Inflammatory macrophage treated with lipopolysaccharide for 4 hours (primary cell): ENCODE measurements at places on chromosomes 2 and 18.
A peak's percentile ranks its signal among the peaks of the same experiment; 100 is the strongest.

DNA sequence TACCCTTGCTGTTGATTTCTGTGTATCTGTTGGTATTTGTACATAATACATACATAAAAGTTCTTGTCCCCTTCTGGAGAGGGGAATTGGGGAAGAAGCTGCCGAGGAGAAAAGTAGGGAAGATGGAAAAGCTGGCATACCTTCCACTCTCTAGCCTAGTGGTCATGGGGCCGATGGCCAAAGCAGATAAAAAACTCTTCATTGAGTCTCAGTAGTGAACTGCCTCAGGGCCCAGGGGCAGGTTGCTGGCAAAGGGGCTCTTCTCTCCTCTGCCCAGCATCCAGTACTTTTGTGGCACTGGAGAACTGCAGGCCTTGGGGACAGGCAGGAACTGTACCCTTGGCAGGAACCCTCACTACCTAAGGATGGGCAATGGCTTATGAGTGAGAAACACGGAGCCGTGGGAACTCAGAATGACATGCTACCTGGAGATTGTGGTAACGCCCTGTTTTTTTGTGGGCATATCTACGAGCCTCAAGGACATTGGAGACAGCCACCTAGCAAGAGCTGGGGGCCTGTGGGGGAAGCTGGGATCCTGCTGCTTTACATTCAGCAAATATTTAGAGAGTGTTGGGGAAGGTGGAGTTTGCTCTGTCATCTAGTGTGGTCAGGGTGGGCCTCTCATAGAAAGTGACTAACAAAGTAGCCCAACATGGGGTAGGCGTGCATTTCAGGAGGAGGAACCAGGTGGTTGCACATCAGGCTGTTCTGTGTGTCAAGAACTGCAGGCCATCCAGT, 22.6 kb upstream of the ITGB6 start:
- no peak for DNase-seq

GRCh38 chr18:48162956-48163737, 232.7 kb upstream of the SMAD2 start:
- DNase-seq = no peak

GRCh38 chr2:215951558-215951957, 61.8 kb downstream of the MREG start:
- DNase-seq = no peak

- peak; percentile 52 for DNase-seq
Observed at GRCh38 chr18:56162311-56163265, 475.8 kb downstream of the TXNL1 start.

DNA sequence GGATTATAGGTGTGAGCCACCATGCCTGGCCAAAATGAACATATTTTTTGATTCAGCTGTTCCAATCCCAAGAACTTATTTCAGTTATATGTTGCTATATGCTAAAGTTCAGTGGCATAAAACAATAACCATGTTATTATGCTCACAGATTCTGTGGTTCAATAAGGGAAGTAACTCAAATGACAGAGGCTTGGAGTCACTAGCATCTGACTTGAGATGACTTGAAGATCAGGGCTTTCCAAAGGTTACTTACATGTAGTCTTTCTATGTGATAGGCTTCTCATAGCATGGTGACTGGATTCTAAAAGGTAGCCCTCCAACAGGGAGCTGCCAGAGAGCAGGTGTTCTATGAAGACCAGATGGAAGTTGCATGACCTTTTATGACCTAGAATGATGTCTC, 17.2 kb downstream of the CLK1 start:
- peak; percentile 75 for DNase-seq

DNA sequence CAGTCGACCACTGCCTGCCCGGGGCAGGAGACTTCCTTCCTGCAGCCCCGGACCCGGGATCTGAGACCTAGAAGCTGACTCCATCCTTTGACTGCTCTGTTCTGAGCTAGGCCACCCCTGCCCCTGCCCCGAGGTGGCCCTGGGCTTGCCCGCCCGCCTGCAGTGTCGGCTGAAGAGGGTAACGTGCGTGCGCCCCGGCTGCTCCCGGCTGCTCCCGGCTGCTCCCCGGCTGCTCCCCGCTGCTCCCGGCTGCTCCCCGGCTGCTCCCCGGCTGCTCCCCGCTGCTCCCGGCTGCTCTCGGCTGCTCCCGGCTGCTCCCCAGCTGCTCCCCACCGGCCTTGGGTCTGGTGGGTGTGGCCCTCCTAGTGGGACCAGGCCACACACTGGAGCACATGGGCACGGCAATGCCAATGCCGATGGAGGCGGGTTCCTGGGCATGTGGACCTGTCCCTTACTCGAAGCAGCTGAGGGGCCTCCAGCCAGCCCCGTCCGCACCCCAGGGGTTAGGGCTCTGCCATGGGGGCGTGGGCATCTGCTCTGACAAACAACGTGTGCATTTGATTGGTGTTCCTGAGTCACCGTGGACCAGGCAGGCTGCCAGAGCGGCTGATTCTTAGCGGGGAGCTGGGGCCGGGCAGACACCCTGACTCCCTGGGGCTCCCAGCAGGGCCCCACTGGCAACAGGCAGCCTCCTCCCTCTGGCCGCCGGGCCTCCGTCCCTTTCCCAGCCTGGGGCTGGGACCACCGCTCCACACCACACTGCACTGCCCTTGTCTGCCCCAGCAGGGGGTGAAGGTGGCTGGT, 2.0 kb upstream of the GAL3ST2 start:
- no peak for DNase-seq

GRCh38 chr2:11651856-11652548, 18.0 kb downstream of the NTSR2 start:
- no peak for DNase-seq

DNA sequence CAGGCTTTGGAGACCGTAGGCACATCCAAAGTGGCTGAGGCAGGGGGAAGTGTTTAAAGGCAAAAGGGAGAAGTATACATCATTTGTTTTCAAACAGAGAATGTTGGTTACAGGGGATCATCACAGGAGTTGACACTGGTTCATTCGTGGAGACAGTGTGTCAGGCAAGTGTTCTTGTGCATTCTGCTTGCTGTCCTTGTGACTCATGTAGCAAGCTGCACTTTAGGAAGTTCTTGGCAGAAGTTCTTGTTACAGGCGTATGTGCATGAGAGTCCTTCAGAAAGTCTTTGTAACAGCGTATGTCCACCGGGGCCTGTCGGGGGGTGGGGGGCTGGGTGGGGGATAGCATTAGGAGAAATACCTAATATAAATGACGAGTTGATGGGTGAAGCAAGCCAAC, 36.5 kb upstream of the B4GALT6 start:
- no peak for DNase-seq

GRCh38 chr2:177242121-177242987, 22.2 kb downstream of the NFE2L2 start:
- DNase-seq = peak; percentile 72

DNA sequence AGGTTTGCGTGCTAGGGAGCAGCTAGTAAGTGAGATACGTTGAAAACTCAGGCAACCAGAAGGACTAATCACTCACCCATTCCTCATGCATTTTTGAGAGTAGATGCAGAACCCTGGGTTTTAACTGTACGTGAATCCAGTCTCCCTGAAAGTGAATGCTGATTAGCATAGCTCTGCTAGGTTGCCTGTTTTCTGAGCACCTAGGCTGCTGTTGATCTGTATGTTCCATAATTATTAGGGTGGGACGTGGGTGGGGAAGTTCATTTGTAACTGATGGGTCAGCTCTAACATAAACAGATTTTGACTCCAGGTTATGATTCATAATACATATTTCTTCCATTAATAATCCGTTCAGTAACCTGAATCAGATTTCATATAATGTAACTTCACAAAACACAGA, 379.0 kb upstream of the FANCL start:
- no peak for DNase-seq

DNA sequence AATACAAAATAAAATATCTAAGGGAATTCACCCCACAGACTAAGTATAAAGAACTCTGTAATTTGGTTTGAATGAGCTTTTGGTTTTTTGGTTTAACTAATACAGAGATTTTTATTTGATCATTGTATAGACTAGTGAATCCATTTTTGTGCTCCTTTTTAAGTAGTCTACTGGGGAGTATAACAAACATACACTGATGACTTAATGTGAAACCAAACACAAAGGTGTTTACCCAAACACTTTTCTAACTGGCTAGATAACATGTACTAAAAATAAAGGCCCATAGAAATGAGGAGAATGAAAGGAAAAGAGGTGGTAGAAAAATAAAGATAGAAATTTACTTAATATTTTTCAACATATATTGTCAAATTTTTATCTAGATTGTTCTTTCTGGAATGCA, 146.0 kb downstream of the NRXN1 start:
- no peak for DNase-seq

GRCh38 chr2:107809835-107810234, 16.9 kb upstream of the RGPD4 start:
- DNase-seq = no peak

- no peak for DNase-seq
Observed at GRCh38 chr2:164242409-164242808, 378.9 kb downstream of the GRB14 start.

- no peak for DNase-seq
Observed at GRCh38 chr2:36559221-36559942, 38.6 kb downstream of the FEZ2 start.

DNA sequence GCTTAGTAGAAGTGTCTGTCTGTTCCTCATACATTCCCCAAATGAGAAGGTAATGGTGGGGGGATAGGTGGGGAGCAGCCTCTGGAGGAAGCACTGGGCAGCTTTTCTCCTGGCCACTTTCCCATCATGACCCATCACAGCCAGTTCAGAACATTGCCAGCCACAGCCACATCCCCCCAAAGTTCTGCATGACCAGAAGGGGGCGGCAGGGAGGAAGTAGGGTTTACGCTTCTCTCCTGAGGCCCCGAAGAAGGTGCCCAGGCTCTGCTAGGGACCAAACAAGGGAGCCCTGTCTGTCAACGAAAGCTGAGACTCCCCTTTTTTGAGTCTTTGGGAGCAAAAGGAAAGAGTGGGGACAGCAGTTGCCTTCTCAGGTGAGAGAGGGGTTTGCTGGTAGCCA, 7.7 kb downstream of the IGFBP5 start:
- no peak for DNase-seq

GRCh38 chr18:61400016-61400635, 66.9 kb downstream of the CDH20 start:
- no peak for DNase-seq

DNA sequence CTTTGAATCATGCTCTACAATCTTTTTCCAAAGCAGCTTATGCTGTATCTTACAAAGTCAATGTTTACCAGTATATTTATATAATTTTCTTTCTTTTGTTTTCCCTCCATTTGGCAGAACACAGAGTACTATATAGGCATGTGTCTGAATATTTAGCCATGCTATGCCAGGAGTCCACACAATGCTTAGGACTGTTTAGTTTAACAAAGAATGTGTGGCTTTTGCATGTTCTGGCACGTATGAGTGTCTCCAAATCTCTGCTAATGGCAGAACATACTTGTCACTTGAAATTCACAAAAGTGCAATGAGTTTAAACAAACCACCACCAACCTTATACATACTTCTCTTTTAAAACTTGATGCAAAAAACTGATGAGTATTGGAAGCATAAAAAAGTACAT, 268.0 kb downstream of the NR4A2 start:
- no peak for DNase-seq

DNA sequence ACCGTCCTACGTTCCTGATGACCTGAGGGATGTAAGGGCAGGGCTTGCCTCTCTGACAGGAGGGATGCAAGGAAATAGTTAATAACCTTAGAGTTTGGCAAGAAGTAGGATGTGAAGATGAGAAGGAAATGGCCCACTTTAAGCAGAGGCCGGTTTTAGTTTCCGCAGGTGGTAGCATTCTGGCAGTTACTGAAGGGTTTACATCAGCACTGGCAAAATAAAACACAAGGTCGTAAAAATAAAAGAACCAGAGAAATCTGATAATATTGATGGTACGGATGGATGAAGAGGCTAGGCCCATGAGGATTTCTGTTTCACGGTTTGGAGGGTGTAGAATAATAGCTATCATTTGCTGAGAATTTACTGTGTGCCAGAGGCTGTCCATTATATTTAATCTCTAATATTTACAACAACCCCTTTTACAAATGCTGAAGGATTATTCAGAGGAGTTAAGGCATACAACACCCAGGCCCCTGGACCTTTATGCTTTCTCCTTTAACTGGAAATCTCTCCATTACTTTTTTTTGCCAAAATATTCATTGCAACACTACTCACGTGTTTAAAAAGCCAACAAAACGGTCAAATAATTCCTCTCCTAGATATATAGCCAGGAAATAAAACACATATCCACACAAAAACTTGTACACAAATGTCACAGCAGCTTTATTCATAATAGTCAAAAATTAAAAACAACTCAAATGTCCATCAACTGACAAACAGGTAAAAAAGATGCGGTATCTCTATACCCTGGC, 28.5 kb downstream of the DAPL1 start:
- DNase-seq = no peak

DNA sequence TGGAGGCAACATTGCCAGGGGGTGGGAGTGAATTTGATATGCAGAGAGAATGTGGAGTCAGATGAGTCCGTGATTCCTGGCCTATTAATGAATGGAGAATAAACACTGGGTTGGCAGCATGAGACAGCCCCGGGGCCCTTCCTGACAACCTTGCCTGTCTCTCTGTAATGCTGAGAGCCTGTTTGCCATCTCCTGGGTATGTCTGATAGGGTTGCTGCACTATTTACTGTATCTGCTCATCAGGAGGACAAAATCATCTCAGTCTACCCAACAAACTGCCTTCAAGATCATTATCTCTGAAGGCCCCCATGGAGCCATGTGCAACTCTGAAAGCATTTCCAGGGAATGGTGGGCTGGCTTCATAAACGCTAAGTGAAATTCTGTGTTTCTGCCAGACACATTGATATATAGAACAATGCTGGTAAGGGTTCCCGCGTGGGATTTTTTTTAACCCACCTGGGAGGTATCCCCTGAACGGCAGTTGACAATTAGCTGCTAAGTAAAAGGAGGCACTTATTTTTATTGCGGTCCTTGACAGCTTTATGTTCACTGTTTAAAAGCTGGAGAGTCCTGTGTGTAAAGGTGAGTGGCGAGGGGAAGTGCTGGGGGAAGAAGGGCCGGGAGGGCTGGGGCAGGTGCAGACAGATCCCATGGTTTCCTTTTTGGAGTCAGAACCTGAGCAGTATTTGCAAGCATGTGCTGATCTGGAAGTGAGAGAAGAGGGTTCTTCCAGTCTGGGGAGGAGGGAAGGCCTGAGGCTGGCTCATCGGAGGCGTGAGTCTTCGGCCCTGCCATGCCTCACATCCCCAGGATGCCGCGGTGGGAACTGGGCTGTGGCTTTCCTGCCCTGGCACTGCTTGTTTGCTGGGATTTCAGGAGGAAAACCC, 64.8 kb downstream of the ARHGAP25 start:
- no peak for DNase-seq

- no peak for DNase-seq
Observed at GRCh38 chr18:2557536-2557935, 13.8 kb downstream of the METTL4 start.
